Left kidney (tissue), 8 donors: ENCODE measurements at places on chromosomes 1 and 21.
A peak's percentile ranks its signal among the peaks of the same experiment; 100 is the strongest.

DNA sequence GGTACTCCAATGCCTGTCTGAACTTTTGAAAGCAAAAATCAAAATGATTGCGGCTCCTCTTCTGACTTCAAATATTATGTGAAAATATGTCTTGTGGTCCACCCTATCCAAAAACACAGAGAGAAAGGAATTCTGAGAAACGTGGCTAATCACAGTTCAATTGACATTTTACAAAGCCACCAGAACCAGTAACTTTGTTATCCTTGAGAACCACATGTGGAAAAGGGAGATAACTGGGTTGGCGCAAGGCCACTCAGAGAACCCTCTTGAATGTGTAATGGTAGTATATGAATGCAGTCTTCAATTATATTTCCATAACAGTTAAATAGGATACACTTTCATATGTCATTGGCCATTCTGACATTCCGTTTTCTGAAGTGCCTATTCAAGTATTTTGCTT is 1030.0 kb upstream of the TMPRSS15 start:
- no peak for DNase-seq

GRCh38 chr1:186486061-186486460 is 25.1 kb upstream of the PDC start:
- DNase-seq, result no peak

- DNase-seq, result no peak
Observed at GRCh38 chr1:12001996-12002493, 17.3 kb upstream of the MIIP start.

DNA sequence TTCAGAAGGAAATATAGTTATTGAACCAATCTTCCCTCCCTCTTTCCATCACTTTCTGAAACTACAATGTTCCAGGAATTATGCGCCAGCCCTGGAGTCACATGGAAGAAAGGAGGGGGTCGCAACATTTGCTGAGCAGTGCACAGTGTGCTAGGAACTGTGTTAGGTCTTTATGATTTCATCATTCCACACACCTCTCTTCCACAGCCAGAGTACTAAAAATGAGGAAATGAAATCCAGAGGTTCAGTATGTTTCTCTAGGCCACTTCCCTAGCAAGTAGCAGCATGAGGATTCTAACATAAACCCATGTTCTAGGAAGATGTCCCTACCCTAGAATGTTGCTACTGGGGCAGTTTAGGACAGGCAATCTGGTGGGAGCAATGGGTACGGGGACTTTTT is 158.1 kb downstream of the SLC45A1 start:
- no peak for DNase-seq

DNA sequence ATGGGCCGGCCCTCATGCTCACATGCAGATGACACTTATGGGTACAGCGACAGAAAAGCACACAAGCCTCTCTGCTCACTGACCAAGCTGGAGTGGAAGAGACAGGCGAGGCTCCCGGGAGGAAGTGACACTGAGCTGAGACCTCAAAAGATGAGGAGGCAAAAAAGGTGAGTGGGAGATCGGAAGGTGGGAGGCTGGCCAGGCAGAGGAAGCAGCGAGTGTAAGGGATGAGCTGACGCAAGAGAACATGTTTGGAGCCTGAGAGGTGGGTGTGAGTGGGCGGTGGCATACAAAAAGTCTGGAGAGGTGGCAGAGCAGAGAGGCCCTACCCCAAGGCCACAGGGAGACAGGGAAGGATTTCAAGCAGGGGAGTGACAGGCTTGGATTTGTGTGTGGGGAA is 18.2 kb upstream of the CDCP2 start:
- no peak for DNase-seq

DNA sequence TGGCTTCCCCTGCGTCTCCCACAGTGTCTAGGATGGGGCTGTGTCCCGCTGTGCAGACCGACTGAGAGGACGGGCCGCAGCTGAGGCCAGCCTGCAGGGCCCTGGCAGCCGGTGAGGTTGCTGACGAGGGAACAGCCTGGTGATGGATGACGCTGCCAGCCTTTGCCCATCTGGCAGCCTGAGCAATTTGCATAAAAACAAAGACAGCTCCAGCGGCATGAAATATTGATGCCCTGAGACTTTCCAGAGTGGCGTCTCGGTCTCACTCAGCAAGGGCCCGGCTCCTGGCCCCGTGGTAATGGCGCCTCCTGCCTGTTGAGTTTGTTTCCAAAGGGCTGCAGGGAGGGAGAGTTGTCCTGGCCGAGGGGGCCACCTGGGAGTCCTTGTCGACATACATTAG is 19.1 kb upstream of the KCNA10 start:
- no peak for DNase-seq

DNA sequence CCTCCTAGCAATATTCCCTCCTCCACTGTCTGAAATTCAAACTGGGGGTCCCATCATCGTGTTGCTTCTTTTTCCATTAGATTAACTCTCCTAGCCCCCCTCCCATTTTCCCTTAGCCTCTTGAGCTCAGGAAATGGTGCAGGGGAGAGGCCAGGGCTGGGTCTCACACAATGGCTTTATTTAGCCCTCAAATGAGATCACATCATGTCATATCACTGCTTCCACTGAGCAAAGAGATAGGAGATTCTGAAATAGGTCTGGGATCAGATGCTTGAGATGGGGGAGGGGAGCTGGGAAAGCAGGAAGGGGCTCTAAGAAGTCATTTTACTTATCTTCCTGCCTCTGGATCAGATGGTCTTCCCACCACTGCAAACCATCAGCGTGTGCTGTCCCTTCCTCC is 17.8 kb upstream of the ARHGEF2 start:
- DNase-seq, result no peak

- DNase-seq, result no peak
Observed at GRCh38 chr1:58904299-58905125, 120.7 kb upstream of the JUN start.

GRCh38 chr21:45836268-45836655 is 145.3 kb upstream of the COL6A1 start:
- DNase-seq, result no peak

GRCh38 chr1:21355956-21356355 is 65.7 kb upstream of the ECE1 start:
- DNase-seq, result no peak

DNA sequence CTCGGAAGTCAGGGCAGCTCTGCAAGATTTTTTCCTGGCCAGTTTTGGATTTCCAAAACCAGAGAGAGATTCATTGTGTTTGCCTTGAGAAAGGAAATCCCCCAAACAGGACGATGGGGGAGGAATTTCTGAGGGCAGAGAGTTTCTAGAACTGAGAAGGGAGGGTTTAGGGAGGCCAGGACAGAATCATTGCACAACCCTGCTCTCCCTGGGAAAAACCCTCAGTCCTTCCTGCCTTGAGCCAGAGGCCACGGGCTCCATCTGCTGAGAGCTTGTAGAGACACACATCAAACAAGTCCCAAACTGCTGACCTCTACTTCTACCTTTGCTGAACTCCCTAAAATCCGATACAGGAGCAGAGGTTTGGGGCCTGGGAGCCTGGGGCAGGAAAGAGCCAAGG is 99.7 kb downstream of the NMNAT2 start:
- peak; percentile 70 for DNase-seq

DNA sequence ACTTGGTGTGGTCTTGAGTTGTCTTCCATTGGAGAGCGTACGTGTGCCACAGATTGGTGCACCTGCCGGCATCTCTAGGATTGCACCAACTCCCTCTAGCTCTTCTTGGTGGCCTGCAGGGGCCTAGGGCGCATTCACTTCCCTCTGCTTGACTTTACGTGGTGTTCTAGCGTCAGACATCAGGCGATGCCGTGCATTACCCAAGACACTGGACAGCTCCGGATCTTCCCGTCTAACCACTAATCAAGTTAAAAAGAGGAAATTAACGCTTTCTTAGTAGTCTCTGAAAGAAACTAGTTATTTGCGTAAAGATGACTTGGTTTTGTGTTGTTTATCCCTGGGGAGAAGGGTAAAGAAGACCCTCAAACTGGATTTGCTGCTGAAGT is 510 bp upstream of the IL10RB start:
- no peak for DNase-seq

- no peak for DNase-seq
Observed at GRCh38 chr1:167789501-167789900, 67.7 kb downstream of the MPZL1 start.

DNA sequence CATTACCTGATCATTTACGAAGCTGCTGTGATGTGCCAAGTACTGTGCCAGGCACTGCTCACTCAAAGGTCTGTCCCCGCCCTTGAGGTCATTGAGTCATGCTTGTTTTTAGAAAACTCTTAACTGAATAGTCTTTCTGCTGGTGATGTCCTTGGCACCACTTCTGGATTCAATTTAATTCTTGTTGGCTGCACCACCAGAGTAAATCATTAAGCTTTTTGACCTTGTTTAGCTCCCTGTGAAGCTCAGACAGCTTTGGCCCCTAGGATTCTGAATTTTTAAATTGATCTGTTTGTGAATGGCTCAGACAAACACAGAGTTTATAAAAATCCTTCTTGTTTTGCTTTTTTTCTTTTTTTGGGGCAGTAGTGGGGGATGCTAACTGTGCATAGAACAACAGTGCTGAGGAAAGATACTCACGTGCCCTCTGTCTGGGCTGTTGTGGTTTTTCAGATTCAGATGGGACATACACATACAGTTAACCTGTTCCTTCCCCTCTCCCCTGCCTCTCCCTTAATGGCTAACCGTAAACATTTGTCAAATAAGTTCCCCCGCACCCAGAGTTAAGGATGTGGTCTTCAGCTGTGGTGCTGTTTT is 67.6 kb downstream of the MTR start:
- peak; percentile 10 for DNase-seq

GRCh38 chr21:42542196-42542595 is 28.5 kb downstream of the SLC37A1 start:
- no peak for DNase-seq

DNA sequence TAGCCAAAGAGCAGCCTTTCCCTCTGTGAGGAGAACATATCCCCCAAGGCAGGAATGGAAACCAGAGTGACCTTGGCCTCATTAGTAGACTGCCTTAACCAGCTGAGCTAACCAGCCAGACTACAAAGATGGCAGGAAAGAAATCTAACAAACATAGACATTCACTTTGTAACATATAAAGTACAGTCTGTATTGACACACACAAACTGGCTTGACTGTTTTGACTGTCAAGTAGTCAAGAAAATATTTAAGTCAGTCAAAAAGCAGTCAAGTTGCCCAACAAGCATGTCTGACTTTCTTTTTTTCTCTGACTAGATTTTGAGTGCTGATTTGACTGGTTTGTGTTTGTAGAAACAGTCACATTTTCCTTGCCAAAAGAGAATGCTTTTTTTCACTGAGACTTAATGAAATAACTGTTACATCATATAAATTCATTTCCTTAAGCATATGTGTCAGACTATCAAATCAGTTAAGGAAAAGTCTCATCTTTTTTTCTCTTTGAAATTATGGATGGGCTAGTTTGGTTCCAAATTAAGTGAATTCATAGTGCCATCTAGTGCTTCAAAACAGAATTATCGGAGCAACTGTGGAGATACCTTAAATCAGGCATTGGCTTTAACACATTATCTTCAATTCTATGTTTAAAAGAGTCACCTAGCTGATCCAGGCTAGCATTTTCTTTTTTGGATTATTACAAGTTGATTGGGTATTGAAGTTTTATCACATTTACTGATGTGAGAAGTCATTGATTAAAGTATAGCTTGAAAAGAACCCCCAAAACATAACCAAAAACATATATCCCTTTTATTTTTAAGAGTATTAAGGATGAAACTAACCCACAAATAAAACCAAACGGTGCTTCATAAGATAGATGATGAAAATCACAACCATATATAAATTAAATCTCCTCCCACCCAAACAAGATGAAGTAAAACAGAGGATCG is 75.0 kb downstream of the ATP6V1G3 start:
- DNase-seq, result peak; percentile 40

- no peak for DNase-seq
Observed at GRCh38 chr1:113276507-113276906, 113.8 kb upstream of the MAGI3 start.

DNA sequence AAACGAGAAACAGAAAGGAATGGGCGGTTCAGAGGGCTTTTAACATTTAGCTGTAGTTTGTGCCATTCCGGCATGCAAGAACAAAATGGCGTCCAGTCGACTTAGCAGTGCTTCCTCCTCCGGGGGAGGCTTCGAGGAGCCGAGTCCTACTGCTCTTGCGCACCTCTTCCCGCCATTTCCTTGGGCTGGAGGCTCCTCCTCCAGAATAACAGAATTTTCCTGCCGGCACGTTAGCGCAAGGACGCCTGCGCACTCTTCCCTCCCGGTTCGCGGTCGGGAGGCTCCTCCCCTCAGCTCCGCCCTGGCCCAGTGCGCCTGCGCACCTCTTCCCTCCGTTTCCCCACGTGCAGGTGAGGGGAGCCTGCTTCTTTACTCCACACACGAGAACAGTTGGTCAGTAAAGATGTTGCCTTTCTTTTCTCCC is 1.0 kb downstream of the DMRTB1 start:
- no peak for DNase-seq

DNA sequence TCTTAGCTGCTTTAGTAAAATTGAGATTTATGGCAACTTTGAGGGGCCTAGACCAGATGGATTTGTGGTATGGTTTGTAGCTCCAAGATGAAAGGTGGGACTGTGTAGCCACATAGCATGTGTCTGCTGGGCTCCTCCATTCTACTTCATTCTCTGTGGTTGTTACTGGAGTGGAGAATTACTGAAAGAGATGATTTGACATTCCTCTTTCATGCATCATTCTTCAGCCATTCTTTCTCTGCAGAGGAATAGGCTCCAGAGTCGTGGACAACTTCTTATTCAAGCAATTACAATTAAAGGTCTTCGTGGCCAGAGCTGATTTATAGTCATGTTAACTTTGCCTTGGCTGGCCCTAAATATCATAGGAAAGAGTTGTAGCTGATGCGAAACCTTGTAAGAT is 328.9 kb downstream of the PAPPA2 start:
- DNase-seq, result no peak

DNA sequence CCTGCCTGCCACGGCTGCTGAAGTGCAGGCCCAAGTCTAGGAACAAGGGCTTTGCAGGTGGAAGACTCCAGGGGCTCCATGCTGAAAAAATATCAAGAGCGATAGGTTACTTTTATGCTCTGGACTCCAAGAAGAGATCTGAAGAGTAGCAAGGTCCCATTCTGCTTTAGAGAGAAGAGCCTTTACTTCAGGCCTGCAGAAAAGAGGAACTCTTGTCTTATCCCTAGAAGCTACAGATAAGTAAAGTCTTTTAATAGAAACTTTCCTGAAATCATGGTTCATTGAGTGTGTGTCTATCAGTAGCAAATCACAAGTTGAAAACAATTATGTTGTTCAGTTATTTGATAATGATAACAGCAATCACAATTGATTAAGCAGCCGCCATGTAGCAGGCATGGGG is 113.3 kb downstream of the TNR start:
- DNase-seq, result no peak

DNA sequence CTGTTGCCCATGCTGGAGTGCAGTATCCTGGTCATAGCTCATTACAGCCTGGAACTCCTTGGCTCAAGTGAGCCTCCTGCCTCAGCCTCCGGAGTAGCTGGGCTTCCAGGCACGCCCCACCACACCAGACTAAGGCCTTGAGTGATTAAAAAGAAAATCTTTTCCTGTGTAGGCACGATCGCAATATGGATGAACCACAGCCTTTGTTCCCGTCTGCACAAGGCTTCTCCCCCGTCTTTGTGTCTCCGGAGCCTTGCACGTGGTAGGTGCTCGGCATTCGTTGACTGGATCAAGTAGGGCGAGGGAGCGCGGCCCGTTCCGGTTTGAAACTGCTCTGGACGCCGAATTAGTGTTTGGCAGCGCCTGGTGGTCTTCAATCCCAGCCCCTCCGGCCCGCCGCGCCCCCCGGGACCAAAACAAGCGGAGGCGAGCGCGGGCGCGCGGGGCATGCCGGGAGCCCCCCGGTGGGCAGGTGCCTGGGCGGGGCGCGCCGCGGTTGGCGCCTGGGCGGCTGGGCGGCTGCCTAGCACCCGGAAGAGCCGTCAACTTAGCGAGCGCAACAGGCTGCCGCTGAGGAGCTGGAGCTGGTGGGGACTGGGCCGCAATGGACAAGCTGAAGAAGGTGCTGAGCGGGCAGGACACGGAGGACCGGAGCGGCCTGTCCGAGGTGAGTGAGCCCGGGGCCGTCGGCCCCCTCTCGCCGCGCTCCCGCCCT is at the start of gene SFT2D2:
Gene SFT2D2 (plus strand): TSS at position 529 of the 715 bp plus-strand sequence. CDS start 76 bp downstream, at position 605.
- DNase-seq, result peak; percentile 75
